ENCODE measurements at places on chromosomes 12 and 14.
A peak's percentile ranks its signal among the peaks of the same experiment; 100 is the strongest.

- DNase-seq: no peak
These were observed 133.1 kb downstream of the SLC38A1 start for GRCh38 chr12:46135750-46136149.

- no peak for DNase-seq
These were observed 44.4 kb upstream of the PLXNC1 start for GRCh38 chr12:94103986-94104385.

DNA sequence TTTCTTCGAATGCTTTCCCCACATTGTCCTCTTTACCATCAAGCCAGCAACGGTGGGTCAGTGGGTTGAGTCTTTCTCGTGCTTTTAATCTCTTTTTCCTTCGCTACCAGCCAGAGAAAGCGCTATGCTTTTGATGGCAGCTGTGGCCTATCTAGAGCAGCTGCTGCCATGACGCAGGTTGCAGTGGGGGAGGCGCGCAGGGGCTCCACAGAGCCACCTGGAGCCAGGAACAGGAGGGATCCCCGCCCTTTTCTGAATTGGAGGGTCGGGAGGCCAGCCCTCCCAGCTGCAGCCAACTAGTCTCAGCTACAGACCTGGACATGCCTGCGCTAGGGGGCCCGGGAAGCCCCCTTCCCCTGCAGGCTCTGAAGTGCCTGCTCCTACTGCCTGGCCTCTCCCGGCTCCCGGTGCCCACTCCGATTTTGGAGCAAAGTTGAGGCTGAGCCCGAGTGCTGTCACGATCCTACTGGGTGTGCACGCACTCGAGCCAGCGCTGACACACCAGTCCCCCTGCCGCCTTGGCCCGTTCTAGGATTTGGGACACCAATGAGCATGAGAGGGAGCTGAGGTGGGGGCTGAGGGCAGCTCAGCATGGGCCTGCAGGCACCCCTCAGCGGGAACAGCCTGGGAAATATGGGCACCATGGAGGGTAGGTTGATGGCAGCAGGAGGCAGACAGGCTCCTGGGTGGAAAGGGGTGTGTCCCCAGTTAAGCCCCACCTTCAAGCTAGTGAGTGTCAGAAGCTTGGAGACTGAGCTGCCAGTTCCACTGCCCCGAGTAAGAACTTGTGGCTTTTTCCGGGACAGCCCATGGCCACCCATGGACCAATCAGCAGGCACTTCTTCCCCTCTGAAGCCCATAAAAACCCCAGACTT is 784.2 kb downstream of the SLC6A15 start:
- DNase-seq: no peak

- DNase-seq: peak; percentile 4
These were observed 57.4 kb downstream of the FAM222A start for GRCh38 chr12:109770861-109771670.

DNA sequence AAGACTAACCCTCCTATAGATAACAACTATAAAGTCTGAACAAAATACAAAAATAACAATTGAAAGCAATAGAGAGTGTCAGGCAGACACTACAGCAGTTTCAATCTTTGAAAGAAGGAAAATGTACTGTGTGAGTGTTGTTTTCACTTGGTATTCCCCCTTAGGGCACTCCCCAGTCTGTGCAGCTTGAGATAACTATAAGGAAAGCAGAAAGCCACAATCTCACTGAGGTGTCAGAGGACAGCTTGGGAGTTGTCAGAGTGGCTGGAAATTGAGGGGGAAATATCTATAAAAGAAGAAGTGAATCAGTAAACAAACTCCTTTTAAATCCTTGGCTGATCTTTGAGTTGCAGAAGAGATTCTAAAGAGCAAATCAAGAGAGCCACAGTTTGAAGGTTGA is 364.8 kb downstream of the NELL2 start:
- DNase-seq: no peak

DNA sequence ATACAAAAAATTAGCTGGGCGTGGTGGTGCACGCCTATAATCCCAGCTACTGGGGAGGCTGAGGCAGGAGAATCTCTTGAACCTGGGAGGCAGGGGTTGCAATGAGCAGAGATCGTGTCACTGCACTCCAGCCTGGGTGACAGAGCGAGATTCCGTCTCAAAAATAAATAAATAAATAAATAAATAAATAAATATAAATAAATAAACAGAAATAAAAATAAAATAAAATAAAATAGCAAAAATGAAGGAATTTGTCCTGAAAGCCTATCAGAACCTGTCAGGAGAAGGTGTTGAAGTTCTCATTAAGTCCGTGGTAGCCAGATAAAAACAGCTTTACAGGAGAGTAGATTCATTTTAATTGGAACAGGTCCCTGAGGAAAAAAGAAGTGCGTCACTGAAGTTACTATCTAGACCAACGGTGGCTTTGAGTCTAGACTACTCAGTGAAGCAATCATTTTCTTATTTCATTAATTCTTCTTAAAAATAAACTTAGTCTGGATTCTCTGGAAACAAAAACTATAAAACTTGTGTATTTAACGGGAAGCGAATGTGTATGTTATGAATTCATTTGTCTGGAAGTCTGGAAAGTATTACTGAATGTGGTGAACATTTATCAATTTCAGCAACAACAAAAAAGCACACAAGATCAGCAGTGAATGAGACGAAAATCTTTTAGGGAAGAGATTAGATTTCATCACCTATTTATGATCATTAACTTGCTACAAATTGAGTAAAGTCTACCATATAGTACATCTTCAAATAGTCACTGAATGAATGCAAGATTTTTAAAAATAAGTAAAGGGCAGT is 248.5 kb upstream of the PDE3A start:
- DNase-seq: no peak

DNA sequence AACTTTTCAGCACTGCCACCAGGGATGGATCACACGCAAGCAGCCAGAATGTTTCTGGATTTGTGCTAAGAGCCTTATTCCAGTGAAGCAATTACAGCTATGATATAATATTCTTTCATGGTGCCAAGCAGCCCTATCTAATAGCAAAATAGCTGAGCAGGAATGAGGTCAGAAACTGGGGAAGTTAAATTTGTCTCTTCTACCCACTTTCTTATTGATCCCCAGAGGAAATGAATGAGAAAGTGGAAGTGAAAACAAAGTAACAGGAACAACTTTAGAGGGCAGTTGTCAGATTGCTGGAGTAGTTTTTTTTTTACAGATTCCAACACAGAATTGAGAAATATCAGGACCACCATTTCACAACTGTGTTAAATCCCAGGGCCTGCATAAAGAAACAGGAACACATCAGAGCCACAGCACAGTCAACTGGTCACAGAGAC is 44.8 kb downstream of the GCH1 start:
- DNase-seq: no peak

DNA sequence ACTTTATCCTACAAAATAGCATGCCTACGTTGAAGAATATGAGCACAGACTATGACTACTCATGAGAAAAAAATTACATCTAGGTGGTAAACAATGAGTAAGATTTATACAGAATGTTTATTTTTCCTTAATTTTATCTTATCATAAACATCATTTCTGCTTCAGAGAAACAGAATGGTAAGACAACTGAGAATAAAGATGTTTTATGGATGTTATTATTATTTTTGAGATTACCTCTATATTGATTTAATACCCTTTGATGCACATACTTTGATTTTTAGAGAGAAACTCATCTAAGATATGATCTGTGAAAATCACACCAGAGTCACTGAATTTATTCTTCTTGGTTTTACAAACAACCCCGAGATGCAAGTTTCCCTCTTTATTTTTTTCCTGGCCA is at the start of gene OR10A7:
Gene OR10A7 (plus strand): TSS at position 301 of the 400 bp plus-strand sequence. CDS start 0 bp downstream, at position 301.
- DNase-seq: no peak

GRCh38 chr12:6555018-6555691 is 687 bp downstream of the IFFO1 start:
- DNase-seq: no peak

DNA sequence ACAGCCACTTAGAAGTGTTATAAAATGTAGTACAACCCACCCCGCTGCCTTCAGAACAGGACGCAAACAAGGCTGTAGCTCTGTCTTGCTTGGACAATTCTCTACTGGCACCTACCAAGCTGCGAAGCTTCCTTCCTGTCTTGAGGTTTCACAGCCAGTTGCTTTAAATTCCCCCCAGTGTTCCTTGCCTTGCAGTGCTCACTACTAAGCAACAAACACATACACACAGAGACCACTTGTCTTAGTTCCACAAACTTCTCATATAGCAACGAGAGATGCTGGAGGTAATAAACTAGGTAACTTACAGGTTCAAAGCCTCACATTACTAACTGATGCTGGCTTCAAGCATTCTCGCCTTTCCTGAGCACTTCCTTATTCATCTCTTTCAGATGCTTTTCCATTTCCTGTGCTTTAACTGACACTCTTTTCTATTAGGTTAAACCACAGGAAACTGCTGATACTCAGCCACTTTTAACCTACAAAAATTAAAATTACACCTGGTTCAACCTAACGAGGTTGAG is 91.5 kb upstream of the PTGDR start:
- DNase-seq: no peak

DNA sequence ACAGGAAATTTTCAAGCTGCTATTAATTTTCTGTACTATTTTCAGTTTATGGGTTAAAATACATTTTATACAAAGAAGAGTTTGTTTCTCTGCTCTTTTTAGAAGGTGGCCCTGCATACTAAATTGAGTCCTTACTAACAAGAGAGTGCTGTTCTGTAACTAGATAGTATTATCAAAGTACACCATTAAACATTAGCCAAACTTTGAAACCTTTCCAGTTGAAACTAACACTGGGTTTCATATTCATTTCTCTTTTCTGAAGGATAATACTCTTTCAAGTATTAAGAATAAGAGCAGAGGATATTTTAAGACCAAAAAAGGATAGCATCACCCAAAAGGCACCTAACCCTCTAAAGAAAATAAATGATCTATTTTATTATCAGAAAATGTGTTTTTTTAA is 47.2 kb downstream of the PEBP1 start:
- no peak for DNase-seq

GRCh38 chr14:42047421-42048055 is 440.9 kb downstream of the LRFN5 start:
- DNase-seq: peak; percentile 40

- no peak for DNase-seq
These were observed 78.2 kb upstream of the CFL2 start for GRCh38 chr14:34792598-34792997.

DNA sequence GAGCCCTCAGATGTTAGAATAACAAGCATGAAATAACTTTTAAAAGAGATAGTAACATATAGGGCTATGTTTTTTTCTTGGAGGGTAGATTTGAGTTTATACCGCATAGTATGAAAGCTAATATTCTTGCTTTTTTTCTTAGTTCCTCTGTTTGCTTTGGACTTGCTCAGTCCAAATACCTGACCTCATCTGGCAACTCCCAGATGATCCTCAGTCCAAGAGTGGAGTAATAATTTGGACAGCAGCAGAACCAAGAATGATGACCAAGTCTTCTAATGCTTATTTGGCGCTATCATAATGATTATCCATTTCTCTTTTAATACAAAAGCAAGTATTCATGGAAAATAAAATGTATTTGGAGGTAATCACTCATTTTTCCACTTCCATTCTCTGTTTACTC is 45.6 kb downstream of the GUCY2C start:
- DNase-seq: no peak

GRCh38 chr12:123242116-123242904 is 9.1 kb downstream of the MTRFR start:
- no peak for DNase-seq

- DNase-seq: peak; percentile 98
These were observed 1.1 kb upstream of the GNB3 start for GRCh38 chr12:6839482-6840201.

GRCh38 chr12:51323317-51323960 is 535 bp downstream of the BIN2 start:
- no peak for DNase-seq

GRCh38 chr12:69816082-69816481 is 8.9 kb upstream of the MYRFL start:
- DNase-seq: no peak

All from WERI-Rb-1 (cell line).